ENCODE measurements at places on chromosomes 16 and 17.

DNA sequence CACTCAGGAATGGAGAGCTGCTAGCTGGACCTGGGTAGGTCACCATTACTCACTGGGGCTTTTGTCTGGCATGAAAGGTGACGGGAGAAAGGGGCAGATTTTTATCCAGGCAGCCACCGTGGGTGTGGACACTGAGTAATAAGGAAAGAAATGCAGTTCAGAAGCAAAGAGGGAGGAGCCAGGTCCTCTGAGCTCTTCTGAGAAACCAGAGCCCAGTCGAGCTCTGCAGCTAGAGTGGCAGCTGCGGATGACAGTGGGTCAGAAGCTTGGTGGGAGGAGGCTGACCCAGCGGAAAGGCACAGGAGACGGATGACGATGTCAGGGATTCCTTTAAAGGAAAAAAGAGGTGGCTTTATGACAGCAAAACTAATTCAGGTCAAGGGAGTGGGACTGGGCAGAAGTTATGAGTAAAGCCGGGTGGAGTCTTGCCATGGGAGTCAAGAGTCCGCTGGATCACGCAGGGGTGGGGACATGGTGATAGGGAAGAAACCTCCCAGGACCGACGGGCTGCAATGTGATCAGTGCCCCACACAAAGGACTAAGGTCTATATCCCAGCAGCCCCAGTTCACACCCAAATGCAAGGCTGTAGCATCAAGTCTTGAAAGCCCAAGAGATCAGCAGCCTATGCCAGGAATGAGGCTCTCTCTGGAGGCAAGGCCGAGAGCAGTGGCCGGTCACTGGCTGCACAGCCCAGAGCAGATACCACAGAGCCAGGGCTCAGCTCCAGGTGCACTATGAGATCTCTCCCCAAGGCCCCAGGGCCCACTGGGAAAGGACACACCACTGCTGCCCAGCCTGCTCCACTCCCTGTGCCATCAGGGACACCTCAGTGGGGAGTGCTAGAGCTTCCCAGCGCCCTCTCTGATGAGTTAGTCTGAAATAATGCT lies 6.3 kb upstream of the MNT start:
- DNase-seq: peak; percentile 44

DNA sequence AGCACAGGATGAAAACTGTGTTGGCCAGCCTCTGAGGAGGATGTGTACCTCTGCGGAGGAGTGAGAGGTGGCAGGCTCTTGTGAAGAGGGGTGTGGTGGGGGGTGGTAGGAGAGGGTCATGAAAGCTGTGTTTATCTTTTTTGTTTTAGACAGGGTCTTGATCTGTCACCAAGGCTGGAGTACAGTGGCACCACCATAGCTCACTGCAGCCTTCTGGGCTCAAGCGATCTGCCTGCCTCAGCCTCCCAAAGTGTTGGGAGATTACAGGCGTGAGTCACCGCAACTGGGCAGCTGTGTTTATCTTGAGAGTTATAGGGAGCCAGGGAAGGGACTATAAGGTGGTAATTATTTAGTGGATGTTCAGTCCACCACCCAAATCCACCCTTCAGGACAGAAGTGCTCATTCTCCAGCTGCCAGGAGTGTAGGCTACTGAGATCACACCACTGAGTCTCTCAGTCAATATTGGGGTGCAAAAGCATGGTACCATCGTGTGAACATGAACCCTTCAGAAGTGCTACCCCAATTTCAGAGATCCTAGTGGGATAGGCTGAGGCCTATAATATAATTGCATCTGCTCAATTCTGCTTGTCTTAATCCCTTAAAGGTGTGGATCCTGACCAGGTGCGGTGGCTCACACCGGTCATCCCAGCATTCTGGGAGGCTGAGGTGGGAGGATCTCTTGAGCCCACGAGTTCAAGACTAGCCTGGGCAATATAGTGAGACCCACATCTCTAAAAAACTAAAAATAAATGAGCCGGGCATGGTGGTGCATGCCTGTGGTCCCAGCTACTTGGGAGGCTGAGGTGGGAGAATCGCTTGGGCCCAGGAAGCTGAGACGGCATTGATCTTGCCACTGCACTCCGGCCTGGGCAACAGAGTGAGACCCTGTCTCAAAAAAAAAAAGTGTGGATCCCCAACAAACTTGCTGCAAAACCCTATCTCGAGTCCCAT lies 788 bp upstream of the EXOC3L1 start:
- peak; percentile 76 for DNase-seq

DNA sequence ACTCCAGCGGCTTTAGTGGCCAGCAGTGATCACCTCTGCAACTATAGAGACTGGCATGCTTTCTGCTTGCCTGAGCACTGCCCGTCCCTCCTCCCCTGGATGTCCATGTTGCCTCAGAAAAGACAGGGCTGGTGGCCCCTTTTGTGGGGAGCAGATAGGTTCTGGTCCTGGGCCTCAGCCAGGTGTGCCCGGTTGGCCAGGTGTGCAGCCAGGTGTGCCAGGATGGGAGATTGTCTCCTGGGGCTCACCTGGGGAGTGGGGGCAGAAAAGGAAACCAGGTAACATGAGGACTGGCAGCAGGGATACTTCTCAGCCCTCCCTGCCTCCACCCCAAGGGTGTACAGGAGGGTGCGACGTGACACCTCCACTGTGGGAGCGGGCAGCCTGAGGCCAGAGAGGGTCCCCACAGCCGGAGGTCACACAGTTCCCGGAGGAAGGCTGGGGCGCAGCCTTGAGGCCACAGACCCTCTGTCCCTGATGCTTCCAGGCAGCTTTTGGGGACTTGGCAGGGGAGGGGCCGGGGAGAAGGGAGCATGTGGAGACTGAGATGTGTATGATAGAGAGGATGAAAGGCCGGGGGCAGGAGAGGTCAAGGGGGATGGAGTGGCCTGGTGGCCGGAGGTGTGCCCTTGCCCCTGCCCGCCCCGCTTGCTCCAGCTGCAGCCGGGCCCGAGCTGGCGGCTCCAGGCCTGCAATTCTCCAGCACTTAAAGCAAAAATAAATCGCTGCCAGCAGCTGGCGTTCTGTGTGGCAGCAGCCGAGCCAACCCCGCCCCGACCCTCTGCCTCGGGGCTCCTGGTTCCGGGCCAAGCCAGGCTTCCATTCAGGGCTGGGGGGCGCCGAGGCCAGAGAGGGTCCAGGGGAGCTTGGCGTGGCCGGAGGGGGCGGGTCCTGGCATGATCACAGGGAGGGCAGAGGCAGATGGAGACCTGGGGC lies 6.7 kb downstream of the KCNJ12 start:
- DNase-seq: no peak

GRCh38 chr16:28981517-28981916 lies 3.3 kb upstream of the LAT start:
- peak; percentile 73 for DNase-seq

- no peak for DNase-seq
These were observed 1.0 kb downstream of the MGRN1 start for GRCh38 chr16:4625560-4626159.

- DNase-seq: no peak
These were observed 1.5 kb downstream of the KRTAP16-1 start for GRCh38 chr17:41307647-41308046.

GRCh38 chr16:59238246-59238645 lies 504.1 kb upstream of the GOT2 start:
- DNase-seq: no peak

- no peak for DNase-seq
These were observed 138.4 kb downstream of the PCTP start for GRCh38 chr17:55889271-55889670.

GRCh38 chr17:64077379-64077778 lies 52.6 kb downstream of the ERN1 start:
- DNase-seq: no peak

DNA sequence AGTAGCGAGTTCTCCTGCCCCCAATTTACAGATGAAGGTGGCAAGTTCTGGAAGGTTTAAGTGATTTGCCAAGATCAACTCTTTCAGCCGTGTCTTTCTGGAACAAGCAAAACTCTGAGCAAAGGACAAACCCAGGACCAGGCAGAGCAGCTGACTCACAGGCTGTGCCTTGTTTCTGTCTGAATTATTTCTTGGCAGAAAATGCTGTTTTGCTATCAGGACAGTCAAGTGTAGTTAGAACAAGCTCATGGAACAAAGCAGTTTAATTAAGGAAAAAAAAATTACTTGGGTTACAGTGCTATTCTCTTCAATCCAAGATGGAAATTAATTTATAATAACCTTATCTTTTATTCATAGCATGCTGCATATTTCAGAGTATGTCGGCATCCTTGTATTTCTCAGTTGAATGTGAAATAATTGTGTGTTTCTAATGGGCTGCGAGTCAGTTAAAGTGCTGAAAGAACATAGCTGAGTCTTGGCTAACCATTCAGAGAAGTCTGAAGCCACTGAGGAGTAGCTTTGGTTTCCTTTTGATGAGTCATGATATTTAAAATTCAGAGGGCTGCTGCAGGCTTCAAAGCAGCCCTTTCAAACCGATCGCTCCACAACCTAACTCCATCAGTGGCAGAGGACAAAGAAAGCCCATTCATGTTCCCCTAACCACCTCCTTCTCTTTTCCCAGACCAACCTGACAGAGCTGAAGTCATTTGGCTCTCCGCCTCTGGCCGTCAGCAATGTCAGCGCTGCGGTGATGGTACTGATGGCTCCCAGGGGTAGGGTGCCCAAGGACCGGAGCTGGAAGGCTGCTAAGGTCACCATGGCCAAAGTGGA lies 143.7 kb downstream of the ZNF18 start:
- no peak for DNase-seq

- peak; percentile 72 for DNase-seq
These were observed 743 bp downstream of the SHCBP1 start for GRCh38 chr16:46620266-46621005.

- no peak for DNase-seq
These were observed 22.8 kb upstream of the SLC47A1 start for GRCh38 chr17:19510903-19511302.

DNA sequence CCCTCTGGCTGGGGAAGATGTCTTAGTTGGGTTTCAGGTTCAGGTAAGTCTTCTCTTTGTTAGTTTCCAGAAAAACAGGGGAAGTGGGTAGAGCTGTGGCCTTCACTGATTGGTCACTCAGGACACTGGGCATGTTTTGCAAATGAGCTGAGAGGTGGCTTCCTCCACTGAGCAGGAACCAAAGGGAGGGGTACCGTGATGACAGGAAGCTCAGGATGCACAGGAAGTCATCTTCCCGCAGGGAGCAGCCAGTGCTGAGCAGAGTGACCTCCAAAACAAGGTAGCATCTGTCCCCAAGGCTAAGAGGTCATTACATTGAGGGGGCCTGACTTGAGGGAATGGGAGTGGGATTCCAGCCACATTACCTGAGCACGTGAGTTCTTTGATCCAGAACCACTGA lies 5.6 kb downstream of the NT5C start:
- DNase-seq: no peak

- no peak for DNase-seq
These were observed 21.4 kb upstream of the MAP3K14 start for GRCh38 chr17:45338023-45338781.

DNA sequence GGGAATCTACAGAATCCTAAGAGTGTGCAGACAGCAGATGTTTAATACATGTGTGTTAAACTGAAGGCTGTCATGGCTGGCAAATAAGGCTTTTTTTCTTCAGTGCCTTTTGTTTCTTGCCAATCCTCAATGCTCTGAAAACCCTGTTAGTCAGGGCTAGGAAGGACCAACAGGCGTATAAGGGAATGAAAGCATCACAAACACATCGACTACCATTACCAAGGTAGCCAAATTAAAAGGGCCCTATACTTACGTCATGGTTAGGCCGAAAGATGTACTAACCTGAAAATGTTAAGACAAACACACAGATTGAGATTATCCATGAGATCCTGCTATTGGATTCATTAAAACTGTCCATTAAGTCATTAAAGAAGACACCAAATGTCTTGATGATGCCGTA lies 13.1 kb downstream of the SLC16A6 start:
- DNase-seq: no peak

DNA sequence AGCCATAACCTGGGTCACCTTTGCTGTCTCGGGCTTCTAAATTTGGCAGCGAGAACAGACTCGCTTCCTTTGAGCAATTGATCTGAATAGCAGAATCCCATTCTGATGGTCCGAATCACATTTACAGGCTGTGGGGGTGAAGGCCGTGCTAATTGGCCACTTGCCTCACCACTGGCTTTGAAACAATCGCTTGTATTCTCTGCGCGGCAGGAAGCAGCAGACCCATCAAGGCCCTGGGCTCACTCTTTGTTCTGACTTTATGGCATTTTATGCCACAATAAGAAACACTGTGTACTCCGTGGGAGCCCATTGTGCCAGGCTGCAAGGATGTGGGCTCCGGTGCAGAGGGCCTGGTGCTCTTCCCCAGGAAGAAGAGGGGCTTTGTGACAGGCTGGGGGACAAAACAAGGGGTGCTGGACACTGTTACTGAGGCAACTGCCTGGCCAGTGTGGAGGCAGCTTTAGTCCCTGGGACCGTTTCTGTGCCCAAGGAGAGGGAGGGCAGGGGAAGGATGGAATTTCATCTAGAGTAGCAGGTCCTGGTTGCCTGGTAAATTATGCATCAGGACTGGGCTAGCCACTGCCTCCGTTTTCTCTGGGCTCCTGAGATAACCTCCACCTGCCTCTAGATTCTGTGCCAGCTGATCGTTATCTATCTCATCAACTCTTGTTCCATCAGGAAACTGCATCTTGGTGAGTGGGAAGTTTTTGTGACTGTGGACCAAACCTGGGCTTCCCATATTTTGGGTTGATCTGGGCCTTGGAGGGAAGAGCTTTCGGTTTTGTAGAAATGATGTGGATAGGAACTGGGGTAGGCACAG lies 78.5 kb downstream of the MRC2 start:
- DNase-seq: no peak

- DNase-seq: peak; percentile 67
These were observed 165.1 kb downstream of the PHKB start for GRCh38 chr16:47626246-47626645.

GRCh38 chr17:48244814-48245213 lies 137.2 kb downstream of the SNX11 start:
- no peak for DNase-seq

GRCh38 chr17:80371196-80371595 lies 43.8 kb upstream of the ENDOV start:
- DNase-seq: no peak

DNA sequence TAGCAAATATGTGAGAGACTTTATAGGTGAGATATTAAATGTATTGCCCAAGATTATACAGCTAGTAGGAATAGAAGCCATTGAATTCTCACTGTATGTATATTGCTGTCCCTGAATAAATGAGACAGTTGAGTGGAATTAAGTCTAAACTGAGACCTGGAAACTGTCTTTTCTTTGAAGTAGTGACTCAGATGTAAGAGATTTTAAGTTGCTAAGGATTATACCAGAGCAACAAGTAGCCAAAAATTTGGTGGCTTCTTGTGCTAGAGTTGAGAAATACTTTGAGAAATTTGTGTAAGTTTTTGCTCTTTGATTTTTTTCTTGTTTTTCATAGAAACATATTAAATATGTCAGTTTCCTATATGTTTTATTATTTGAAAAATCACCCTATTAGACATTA lies 58.7 kb downstream of the TANC2 start:
- no peak for DNase-seq
